ENCODE measurements at places on chromosomes 2 and 18. TPM values are rescaled to one million over a fixed set of nuclear protein-coding genes. Genes with fewer than 3 reads are reported as not detected.

DNA sequence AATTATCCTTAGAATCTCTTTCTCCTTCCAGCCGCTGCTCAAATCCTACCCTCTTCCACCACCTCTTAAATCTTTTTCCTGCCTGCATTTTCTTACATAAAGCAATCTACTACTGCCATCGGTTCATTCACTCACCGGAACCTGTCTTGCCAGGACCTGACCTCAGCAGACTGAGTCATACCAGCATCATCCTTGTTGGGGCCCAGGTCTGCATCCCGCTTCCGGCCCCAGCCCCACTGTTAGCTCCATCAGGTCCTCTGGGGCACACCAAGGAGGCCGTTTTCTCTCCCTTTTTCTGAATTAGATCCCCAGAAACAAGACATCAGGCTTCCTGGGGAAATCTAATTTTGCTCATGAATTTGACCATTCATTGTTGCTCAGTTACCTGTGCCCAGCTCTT lies 42.7 kb upstream of the TGFA start:
- no peak for DNase-seq

FNDC4 gene
- not detected for total RNA-seq

DNA sequence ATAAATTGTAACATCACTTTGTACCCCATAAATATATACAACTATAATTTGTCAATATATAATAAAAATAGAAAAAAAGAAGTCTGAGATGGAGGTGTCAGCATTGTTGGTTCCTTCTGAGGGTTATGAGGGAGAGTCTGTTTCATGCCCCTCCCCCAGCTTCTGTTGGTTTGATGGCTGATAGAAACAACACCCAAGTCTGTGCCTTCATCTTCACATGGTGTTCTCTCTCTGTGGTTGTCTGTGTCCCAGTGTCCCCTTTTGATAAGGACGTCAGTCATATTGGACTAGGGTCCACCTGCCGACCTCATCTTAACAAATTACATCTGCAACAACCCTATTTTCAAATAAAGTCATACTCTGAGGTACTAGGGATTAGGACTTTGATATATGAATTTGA lies 20.3 kb upstream of the EHBP1 start:
- no peak for DNase-seq

DNA sequence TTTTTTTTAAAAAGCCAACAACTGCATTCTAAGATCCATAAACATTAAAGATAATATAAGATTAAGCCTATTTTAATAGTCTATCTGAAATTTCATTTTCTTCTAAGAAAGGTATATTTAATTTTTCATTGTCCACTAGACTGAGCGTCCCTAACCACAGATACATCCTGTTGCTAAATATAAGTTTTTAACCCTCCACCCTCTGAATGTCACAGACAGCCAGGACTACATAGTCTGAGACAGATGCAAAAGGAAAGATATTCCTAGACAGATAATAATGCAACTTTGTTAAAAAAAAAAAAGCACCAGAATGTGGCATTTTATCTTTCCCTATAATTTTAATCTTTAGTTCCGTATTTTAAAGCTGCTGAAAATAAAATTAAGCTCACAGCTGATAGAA lies 114.6 kb downstream of the ZEB2 start:
- DNase-seq = no peak

- no peak for DNase-seq
Observed at GRCh38 chr2:16617282-16618266, 48.1 kb downstream of the CYRIA start.

Data from activated CD4-positive, alpha-beta memory T cell treated with anti-CD3 and anti-CD28 coated beads, Interleukin-2, amount 10 ng/mL, durations not matched to agents 7 days and 5 days (primary cell).